ENCODE measurements at places on chromosomes 4 and X.

GRCh38 chr4:1777822-1778641 is 15.1 kb upstream of the FGFR3 start:
- DNase-seq: no peak

- no peak for DNase-seq
Measured at GRCh38 chrX:2962381-2962780, 33.2 kb upstream of the ARSD start.

GRCh38 chr4:138177278-138177968 is 64.7 kb downstream of the SLC7A11 start:
- no peak for DNase-seq

- DNase-seq: no peak
Measured at GRCh38 chrX:20519826-20520225, 253.1 kb upstream of the RPS6KA3 start.

GRCh38 chrX:96771486-96771885 is 86.8 kb downstream of the DIAPH2 start:
- no peak for DNase-seq

- DNase-seq: no peak
Measured at GRCh38 chr4:8642651-8643321, 50.2 kb downstream of the CPZ start.

GRCh38 chrX:80317646-80318045 is 102.6 kb upstream of the TENT5D start:
- DNase-seq: no peak

GRCh38 chrX:101203761-101204351 is 15.7 kb upstream of the DRP2 start:
- DNase-seq: no peak

DNA sequence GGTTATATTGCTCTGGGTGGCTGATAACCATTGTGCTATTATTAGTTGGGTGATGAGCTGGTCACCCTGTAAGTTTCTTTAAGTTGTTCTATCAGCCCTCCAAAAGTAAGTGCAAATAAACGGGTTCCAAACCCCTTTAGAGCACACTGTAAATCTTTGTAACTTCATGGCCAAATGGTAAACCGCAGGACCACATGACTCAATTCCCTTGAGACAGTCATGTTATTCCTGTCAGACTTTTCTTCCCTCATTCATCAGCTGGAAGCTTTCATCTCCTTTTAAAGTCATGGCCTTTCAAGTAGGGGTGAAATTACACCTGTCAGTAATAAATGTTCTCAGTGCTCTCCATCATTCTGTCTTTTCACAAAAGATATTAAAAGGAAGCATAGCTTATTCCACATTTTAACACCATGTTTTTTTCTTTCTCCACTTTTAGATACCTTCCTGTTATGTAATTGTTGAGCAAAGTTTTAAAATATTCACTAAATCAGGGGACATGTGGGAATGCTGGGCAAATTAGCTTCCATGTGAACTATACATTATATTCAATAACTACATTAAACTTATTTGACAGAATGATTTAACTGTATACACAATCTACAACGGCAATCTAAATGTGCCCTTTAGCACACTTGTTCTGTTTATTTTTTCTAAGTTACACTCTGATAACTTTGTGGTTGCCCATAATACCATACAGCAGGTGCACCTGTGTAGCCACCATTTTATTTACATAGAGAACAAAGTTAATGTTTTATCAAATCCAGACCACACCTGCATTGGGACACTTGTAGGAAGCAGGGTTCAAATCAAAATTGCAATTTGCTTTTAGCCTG is 275.5 kb downstream of the CFAP299 start:
- DNase-seq: no peak

DNA sequence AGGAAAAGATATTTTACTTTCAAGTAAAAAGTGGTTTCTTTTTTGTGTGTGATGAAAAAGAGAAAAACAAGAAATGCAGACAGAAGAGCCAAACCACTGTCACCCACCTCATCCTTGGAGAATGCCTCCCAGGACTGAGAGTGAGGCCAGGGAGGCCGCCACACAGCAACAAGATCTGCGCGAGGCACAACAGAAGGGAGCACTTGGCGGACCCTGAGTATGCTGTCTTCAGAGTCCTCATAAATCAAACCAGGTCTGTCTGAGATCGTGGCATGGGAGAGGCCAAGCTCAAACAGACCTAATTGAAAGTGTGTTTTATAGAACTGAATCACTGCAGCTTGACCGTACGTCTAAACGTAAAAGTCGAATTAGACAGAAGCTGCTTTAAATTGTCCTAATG is 134.3 kb upstream of the VCX2 start:
- no peak for DNase-seq

GRCh38 chrX:482192-482701 is 95.5 kb upstream of the PPP2R3B start:
- DNase-seq: no peak

DNA sequence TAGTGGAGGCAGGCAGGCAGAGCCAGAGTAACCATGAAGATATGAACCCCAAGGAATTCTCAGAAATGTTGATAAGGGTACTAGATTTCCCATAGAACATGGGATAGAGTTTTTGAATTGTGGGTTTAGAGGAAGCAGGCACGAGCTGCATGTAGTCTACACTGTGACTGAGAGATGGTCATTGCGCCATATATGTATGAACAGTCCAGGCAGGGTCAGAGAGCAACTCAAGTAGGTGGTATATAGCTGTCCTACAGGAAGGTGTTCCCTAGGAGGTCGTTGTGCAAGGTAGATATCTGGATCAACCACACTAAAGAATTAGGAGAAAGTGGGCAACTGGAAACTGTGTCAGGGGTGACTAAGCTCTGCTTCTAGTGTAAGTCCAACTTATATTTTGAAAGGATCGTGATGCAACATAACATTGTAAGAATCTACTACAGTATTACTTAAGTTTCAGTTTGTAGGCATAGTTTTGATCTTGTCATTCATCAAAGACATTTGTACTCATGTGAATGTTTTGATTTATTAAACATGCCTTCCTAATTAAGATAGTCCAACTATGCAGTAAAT is 94.6 kb downstream of the HPGD start:
- no peak for DNase-seq

DNA sequence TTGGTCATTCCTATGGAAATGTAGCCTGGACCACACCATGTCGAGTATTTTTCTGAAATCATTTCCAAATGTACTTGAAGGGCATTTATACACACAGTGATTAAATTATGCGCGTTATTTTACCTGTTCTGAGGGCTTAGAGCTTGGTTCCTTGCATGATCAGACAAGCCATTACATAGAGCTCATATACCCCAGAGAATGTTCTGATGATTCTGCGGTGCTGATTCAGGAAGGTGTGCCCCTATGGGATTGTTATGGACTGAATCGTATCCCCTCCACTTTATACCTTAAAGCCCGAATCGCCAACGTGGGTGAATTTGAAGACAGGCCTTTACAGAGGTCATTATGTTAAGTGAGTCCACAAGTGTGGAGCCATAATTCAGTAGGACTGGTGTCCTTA is 848.9 kb downstream of the TRIML1 start:
- no peak for DNase-seq

DNA sequence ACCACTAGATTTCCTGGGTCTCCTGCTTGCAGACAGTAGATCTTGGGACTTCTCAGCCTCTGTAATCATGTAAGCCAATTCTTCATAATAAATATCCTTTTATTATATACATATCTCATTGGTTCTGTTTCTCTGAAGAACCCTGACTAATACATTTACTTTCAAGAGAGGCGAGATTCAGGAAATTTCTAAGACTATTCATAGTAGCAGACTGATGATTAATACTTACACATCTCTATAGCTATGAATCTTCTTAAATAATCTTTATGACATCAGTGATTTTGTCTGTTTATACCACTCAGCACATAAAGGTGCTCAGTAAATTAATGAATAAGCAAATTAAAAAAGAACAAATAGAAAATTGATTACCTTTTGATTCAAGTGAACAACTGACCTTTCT is 682.3 kb upstream of the GRID2 start:
- no peak for DNase-seq

DNA sequence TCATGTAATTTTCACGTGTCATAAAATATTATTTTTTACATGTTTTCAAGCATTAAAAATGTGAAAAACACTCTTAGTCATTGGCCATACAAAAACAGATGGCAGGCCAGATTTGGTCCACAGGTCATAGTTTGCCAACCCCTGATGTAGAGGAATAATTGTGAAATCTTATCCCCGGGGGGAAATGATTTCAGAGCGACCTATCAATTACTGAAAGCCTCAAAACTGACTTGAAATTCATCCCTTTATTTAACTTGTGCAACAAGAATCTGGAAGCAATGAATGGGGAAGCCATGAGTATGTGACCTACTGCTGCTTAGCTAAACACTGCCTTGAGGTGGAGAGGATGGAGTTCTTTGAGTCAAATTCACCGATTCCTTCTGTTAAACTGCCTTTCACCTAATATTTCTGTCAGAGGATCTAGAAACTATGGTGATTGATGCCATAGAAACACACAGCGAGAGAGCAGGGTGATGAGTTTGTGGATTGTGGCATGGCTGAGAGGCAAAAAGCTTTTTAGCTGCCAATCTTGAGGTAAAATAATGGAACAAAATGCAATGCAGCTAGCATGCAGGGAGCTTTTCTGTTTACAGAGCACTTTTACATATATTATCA is 30.3 kb upstream of the BRS3 start:
- DNase-seq: no peak

GRCh38 chrX:40175511-40176350 is 78.0 kb upstream of the BCOR start:
- no peak for DNase-seq

DNA sequence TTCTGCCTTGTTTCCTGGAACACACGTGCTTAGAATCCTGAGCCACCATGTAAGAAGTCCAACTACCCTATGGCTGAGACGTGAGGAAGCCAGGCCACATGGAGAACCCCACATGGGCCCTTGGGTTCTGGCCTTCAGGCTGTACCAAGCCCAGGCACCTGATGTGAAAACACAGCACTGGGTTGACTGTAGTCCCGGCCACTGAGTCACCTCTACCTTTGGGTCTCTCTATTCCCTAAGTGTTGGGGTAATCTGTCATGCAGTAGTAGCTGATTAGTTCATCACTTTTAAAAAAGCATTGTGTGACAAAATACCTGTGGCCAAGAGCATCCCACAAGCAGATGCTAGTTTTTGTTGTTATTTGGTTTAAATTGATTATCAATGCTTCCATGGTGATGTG is 24.3 kb downstream of the CFAP97 start:
- no peak for DNase-seq

DNA sequence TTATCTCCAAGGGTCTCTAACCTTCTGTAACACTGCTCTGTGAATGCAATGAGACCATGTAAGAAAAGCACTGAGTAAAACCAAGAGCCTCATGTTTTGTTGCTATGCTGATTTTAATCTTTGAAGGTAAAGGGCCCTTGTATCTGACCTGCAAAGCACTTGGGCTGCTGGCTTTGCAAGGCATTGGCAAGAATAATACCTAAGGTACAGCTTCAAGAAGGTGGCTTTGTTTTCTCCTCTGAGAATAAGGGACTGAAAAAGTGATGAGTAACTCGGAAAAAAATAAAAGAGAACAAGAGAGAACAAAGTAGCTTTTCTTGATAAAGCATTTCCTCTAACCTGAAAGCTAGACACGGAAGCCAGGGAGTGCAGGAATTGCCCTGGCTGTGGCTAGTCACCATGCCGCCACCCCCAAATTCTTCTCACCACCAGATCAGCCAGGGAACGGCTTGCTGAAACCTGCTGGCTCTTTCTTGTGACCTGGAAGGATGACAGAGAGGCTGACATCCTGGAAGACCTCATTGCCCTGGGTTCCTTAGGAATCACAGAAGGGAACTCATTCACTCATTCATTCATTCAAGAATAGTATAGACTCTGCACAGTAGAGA is 41.8 kb upstream of the HS3ST1 start:
- no peak for DNase-seq

- DNase-seq: no peak
Measured at GRCh38 chr4:55608591-55608990, 16.5 kb upstream of the PDCL2 start.

DNA sequence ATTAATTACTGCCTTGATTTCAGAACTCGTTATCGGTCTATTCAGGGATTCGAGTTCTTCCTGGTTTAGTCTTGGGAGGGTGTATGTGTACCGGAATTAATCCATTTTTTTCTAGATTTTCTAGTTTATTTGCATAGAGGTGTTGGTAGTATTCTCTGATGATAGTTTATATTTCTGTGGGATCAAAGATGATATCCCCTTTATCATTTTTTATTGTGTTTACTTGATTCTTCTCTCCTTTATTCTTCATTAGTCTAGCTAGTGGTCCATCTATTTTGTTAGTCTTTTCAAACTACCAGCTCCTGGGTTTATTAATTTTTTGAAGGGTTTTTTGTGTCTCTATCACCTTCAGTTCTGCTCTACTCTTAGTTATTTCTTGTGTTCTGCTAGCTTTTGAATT is 32.1 kb downstream of the CDX4 start:
- no peak for DNase-seq

GRCh38 chr4:48139691-48140090 is 5.6 kb upstream of the TXK start:
- no peak for DNase-seq

DNA sequence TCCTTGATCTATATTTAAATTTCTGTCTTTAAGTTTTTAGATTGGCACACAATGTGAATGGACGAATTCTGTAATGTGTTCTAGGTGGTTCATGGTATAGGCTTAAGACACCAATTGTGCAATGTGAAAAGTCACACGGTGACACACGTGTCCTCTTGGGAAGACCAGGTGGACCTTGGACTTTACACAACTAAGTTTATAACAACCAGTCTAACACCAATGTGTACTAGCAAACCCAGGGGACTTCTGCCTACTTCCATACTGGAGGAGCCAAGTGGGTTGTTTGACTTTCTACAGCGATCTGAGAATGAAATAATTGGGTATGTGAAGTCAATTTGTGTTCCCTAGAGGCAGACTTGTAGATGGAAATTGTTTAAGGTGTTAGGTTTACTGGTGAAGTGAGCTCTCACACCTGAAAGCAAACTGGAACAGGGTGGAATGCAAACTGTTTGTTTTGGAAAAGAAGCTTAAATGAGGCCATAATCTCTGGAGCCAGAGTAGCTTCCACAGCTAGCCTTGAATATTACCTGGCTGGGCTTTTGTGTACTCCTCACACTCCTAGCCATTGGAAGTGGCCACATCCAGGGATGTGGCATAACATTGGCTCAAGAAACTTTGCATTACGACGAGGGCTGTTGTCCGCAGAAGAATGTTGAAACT is 45.9 kb upstream of the WDR1 start:
- DNase-seq: no peak

- DNase-seq: no peak
Measured at GRCh38 chr4:88719381-88719780, 21.8 kb upstream of the NAP1L5 start.
